Naive B cell (primary cell): ENCODE measurements at places on chromosomes 6 and 20. TPM values are rescaled to one million over a fixed set of nuclear protein-coding genes. Genes with fewer than 3 reads are reported as not detected.

GRCh38 chr20:1402149-1402548, 9.3 kb upstream of the FKBP1A start:
- DNase-seq: no peak
- H3K36me3 ChIP-seq: peaks cover 15% of the 10 kb centered on the region
- no peak overlapping the region for H3K4me3 ChIP-seq
- H3K4me1 ChIP-seq: peaks cover 7% of the 10 kb centered on the region
- H3K27ac ChIP-seq: no peak overlapping the region

DNA sequence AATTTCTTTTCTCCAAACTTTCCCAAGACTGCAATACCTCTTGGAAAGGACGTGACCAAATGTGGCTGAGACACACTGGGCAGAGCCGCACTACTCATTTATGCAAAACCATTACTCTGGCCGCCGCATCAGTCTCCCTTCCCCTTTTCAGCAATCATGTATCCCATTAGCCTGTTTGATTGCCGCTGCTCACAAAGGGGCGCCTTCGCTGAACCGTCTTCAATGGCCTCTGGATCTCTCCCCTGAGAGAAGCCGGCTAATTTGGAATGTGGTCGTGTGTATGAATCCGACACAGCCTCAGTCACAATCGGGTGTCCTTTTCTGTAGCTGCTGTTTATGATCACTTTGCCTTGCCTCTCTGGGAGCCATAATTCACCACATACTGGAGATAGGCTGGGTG, 361.1 kb downstream of the ZFAND3 start:
- no peak overlapping the region for H3K27ac ChIP-seq
- no peak for DNase-seq
- H3K4me3 ChIP-seq: no peak overlapping the region
- peaks cover 10% of the 10 kb centered on the region for H3K36me3 ChIP-seq
- peaks cover 3% of the 10 kb centered on the region for H3K4me1 ChIP-seq
- no peaks in the 10 kb centered on the region for H3K27me3 ChIP-seq

GRCh38 chr6:149859938-149860337, 4.2 kb downstream of the LRP11 start:
- no peak overlapping the region for H3K4me3 ChIP-seq
- H3K27me3 ChIP-seq: peaks cover 32% of the 10 kb centered on the region
- peaks cover 6% of the 10 kb centered on the region for H3K4me1 ChIP-seq
- DNase-seq: no peak

- H3K27me3 ChIP-seq: no peaks in the 10 kb centered on the region
- peak overlapping the region; percentile 70 for H3K4me3 ChIP-seq
- peak; percentile 82 for DNase-seq
- H3K4me1 ChIP-seq: peaks cover 55% of the 10 kb centered on the region
Measured at GRCh38 chr20:46108435-46108841, 9.7 kb upstream of the CD40 start.

GRCh38 chr6:45595010-45595851, 217.5 kb upstream of the SUPT3H start:
- DNase-seq: no peak
- no peak overlapping the region for H3K27ac ChIP-seq
- no peak overlapping the region for H3K4me3 ChIP-seq
- peaks cover 7% of the 10 kb centered on the region for H3K36me3 ChIP-seq
- H3K27me3 ChIP-seq: no peaks in the 10 kb centered on the region

GRCh38 chr6:119207971-119208725, 129.7 kb upstream of the FAM184A start:
- no peak for DNase-seq
- H3K27ac ChIP-seq: no peak overlapping the region
- peaks cover 13% of the 10 kb centered on the region for H3K4me1 ChIP-seq
- H3K27me3 ChIP-seq: no peaks in the 10 kb centered on the region

DNA sequence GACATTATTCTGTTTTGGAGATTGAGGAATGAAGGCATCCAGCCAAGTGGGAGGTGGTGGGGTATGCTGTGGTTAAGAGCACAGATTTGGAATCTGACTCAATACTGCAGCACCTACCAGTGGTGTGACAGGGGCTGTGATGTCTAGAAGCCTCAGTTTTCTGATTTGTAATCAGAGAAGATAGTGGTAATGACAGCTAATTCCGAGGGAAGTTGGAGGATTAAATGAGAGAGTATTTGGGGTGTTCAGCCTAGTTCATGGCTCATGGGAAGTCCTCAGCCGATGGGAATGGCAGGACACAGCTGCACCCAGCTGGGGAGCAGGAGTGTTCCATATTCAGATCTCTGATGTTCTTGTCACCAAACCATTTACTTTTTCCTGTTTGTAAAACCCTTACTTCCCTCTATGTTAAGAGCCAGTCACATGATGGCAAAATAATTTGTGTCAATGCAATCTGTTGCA, 9.3 kb downstream of the SLC9A8 start:
- no peaks in the 10 kb centered on the region for H3K27me3 ChIP-seq
- no peak for DNase-seq
- H3K36me3 ChIP-seq: peaks cover 9% of the 10 kb centered on the region
- H3K4me1 ChIP-seq: peaks cover 25% of the 10 kb centered on the region
- peak overlapping the region; percentile 53 for H3K4me3 ChIP-seq

DNA sequence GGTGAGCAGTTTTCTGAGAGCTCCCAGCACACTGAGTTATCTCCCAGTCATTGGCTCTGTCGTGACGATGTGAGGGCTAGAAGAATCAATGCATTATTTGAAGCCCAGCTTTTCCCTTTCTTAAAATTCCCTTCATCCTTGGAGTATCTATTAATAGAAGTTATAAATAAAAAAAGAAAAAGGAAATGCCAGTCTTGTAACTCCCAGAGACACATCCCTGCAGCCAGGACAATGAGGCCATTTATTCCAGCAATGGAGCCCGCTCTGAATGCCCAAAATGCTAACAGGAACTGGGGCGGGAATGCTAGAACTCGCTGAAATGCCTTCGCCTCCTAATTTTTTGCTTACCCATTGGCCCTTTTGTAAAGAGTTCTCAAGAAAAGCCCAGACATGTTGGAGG, 305.8 kb downstream of the TFAP2C start:
- no peak for DNase-seq
- H3K4me1 ChIP-seq: no peaks in the 10 kb centered on the region
- H3K4me3 ChIP-seq: no peak overlapping the region
- H3K27me3 ChIP-seq: peaks cover 40% of the 10 kb centered on the region
- no peaks in the 10 kb centered on the region for H3K36me3 ChIP-seq

GRCh38 chr6:15994814-15995459, 133.9 kb upstream of the MYLIP start:
- H3K27ac ChIP-seq: peak overlapping the region; percentile 48
- peaks cover 8% of the 10 kb centered on the region for H3K4me1 ChIP-seq
- no peak overlapping the region for H3K4me3 ChIP-seq
- peaks cover 14% of the 10 kb centered on the region for H3K27me3 ChIP-seq
- DNase-seq: no peak

- no peak for DNase-seq
Measured at GRCh38 chr6:26022737-26023136, 60.1 kb downstream of the TRIM38 start.

GRCh38 chr6:93419304-93420162, at the start of gene EPHA7:
EPHA7 (minus strand) TSS chr6:93419559; CDS start chr6:93419341, 218 bp downstream.
- peak within 1 kb of the TSS; percentile 90 for H3K4me3 ChIP-seq
- DNase-seq: peak; percentile 29
- peaks cover 26% of the 10 kb centered on the region for H3K4me1 ChIP-seq
- H3K36me3 ChIP-seq: no peaks in the 10 kb centered on the region

DNA sequence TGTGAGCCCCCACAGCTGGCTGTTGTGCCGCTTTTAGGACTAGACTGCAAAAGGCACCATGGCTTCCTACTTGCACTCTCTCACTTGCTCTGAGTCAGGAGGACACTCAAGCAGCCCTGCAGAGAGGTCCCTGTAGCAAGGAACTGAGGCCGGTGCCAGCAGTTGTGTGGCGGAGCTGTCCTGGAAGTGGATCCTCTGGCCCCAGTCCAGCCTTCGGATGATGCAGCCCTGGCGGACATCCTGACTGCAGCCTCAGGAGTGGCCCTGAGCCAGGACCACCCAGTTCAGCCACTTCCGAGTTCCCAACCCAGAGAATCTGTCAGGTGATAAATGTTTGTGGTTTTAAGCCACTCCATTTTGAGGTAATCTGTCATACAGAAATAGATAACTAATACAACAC, 17.5 kb downstream of the CTCFL start:
- no peak for DNase-seq
- no peaks in the 10 kb centered on the region for H3K36me3 ChIP-seq
- no peak overlapping the region for H3K27ac ChIP-seq
- H3K4me3 ChIP-seq: no peak overlapping the region
- peaks cover 9% of the 10 kb centered on the region for H3K27me3 ChIP-seq

RSPO3 gene
- polyA plus RNA-seq: not detected

TRIM10 gene
- 0.18 TPM for polyA plus RNA-seq

VWA7 gene
- 0.29 TPM for polyA plus RNA-seq
